Stimulated activated CD4-positive, alpha-beta T cell treated with anti-CD3 and anti-CD28 coated beads, TNF-alpha, amount 100 ng/mL, for 4 hours (primary cell): ENCODE measurements at places on chromosomes 12 and 14.

GRCh38 chr12:72197790-72198189, 74.4 kb upstream of the TRHDE start:
- DNase-seq: no peak

DNA sequence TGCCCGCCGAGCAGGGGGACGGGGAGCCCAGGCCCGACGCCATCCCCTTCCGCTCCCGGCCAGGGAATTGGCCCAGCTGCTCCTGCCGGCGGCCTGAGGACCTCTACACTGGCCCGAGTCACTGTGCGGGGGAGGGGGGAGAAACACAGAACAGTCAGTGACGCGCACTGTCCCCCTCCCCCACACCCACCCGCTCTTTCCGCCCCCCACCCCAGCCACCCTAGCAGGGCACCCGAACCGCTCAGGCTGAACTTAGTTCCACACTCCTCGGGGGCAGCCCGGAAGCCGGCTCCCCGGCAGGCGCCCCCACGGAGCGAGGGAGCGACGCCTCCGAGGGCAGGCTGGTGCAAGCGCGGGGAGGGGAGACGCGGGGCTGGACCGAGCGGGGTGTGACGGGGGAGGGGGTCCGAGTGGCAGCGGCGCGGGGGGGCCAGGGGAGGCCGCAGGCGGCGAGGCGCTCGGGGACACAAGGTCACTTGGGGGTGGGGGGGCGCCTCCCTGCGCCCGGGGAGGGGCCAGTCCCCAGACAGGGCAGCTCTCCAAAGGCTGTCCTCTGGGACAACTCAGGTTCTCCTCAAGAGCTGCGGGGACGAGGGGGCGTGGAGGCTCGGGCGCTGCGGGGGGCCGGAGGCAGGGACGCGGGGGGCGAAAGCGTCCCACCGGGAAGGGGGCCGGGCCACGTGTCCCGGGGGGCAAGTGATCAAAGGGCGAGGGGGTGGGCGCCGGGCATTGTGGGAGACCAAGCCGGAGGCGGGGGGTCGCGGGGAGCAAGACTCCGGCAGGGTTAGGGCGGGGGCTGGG, 648 bp downstream of the CHD4 start:
- DNase-seq: peak; percentile 64

GRCh38 chr14:95683793-95684192, 2.4 kb upstream of the TCL1B start:
- DNase-seq: no peak

DNA sequence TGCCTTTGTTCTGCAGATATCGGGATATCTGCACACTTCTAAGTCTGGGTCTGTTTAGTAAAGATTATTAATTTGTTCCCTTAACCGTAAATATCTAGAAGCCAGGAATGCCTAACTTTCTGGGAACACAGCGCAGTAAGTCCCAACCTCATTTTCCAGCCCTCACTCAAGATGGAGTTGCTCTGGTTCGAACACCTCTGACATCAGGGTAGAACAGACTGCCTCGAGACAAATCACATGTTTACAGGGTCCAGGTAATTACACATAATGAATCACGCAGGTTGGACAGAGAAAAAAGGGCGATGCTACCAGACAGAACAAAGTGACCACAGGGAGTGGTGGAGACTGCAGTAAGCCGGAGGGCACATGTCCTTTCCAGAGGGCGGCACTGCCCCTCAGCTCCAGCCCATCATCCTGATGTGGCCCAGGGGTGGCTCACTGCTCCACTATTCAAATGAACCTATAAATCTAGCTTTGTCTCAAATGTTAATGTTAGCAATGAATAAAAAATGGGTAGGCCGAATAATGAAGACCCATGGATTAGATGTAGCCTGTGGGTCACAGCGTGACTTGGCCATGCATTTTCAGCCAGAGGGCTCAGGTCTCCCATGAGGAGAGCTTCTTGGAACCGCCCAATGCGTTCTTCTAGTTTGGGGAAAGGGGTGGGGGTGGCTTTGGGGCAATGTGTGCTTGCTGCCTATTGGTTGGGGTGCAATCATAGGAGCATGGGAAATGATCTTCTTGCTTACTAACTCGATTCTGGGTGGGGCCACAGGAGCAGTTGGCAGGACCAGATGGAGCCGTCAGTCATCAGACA, 159.0 kb upstream of the SFSWAP start:
- DNase-seq: no peak

- no peak for DNase-seq
Observed at GRCh38 chr14:93304771-93305170, 28.1 kb downstream of the BTBD7 start.

DNA sequence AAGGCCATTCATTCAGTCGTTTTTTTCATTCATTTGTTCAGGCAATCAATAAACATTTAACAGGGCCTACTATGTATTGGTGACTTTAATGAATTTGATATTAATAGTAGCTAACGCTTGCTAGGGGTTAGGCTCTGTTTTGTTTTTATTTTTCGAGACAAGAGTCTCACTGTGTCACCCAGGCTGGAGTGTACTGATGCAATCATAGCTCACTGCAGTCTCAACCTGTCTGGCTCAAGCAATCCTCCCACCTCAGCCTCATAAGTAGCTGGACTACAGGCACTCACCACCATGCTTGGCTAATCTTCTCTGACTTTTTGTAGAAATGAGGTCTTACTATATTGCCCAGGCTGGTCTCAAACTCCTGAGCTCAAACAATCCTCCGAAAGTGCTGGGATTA, 25.6 kb upstream of the MED13L start:
- no peak for DNase-seq

DNA sequence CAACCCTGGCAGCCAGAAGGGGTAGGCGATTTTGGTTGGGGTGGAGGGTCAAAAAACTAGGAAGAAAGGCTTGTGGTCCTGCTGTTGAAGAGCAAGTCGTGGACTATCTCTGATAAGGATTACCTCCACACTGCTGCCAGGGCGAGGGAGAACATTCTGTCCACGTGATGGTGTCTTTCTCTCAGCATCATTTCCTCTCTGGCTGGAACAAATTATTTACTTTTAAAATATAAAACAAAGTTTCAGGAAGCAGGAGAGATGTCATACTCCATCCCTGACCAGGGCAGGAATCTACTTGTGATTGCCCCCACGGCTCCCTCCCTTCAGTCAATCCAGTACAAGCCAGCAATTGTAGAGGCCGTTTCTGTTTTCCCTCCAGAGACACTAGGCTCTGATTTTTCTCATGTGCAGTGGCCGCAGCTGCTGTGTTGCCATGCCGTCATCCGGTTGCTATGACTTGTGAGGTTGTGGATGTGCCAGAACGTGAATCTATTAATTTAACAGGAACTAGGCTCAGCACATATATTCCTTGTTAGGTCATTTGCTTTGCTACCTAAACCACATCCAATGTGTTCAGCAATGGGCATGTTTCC, 61.5 kb upstream of the PTGR2 start:
- DNase-seq: no peak
